ENCODE measurements at places on chromosomes 1 and 21.

DNA sequence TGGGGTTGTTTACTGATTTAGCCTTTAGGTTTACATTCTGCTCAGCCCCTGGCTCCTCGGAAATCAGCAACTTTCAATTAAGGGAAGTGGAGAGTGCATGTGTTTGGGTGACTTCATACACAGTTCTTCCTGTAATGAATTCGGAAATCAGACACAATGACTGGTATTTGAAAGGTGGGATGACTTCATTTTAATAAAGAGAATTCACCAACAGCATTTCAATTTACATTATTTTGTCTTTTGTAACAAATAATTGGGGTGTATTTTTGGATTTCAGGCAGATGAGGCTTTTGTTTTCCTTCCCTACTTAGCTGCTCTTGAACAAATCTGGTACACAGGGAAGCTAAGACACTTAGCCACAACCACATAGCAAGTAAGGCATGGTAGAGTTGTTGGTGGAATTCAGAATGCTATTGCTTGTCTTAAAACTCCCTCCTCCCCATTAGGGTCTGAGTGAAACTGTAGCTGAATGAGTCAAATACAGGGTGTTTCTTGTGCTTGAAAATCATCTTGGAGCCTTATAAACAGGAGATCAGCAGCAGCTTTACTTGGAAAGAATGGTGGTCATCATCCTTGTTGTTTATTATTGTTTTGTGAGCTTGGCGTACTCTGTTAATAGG is 917 bp downstream of the STX12 start:
- peak; percentile 70 for DNase-seq

- no peak for DNase-seq
Measured at GRCh38 chr1:39899611-39900538, 1.8 kb downstream of the MYCL start.

GRCh38 chr1:79012500-79012899 is 6.0 kb upstream of the ADGRL4 start:
- no peak for DNase-seq

DNA sequence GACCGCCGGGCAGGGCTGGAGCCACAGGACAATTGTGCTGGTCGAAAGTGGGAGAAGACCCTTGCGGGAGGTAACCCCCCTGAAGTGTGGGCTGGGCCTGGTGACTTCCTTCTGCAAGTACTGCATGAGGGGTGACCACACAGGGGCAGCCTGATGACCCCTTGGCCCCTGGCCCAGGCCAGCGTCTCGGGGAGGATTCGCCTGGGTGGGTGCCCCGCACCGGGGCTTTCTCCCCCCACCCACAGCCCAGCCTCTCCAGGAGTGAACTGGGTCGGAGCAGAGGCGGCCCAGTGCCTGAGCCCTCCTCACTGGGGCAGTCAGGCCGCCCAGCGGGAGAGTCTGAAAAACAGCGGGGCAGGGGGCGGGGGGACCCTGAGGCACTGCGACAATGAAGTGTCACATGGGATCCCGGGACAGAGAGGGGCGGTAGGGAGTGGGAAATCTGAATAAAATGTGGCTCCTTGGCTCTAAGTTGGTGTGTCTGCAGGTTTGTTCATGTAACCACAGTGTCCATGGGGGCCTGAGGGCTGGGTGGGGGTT is 1.6 kb upstream of the DNMT3L start:
- DNase-seq, result no peak

- peak; percentile 68 for DNase-seq
Measured at GRCh38 chr1:21077085-21077484, 99.6 kb downstream of the EIF4G3 start.

DNA sequence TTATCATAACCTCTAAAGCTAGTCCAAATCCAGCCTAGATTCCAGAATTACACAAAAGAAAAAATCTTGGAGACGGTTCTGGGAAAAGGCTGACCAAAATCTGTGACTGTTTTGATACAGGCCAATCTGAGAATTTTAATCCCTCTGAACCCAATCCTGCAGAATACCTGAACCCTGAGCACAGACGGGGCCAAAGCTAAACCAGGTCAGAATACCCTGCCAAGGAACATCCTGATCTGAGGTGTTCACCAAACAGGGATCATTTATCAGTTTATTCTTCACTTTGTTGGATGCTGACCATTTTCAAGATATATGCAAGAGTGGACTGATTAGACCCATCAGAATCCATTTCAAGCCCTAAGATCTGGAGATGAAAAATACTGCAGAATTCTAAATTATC is 3.6 kb downstream of the RC3H1 start:
- no peak for DNase-seq

GRCh38 chr1:203082571-203083462 is 3.0 kb downstream of the MYOG start:
- no peak for DNase-seq

DNA sequence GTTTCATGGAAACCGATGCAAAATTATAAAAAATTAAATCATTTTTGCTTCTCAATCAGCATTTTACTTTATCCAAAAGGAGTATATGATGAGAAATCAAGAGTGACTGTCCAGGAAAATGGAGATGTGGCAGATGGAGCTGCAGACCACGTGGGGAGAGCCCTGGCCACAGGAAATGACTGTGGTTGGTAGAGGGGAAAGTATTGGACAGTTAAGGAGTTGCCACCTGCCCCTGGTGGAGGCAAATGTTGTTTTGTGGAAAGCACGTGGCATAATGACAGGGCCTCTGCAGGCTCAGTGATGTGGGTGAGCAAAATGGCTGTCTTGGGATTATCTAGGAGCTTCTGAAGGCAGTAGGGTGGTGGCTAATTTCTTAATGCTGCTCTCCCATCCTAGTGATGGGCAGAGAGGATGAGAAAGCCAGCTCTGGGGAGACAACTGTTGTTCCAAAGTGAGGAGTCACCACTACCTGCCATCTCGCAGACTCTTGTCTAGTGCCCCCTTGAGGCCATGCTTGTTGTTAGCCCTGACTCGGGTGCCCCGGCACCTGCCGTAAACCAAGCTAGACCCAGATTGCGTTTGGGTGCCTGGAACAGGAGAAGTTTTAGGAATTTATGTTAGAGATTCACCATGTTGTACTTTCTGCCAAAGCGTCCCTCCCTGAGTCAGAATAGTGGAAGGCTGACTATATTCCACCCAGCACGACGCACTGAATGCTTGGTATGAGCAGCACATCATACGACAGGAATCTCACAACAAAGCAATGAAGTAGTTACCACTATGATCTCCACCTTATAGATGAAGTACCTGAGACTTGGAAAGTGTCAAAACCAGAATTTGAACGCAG is 144.0 kb downstream of the ROR1 start:
- no peak for DNase-seq

- DNase-seq, result no peak
Measured at GRCh38 chr1:41482001-41482765, 2.3 kb downstream of the EDN2 start.

- DNase-seq, result no peak
Measured at GRCh38 chr1:41430069-41430468, 54.4 kb downstream of the EDN2 start.

DNA sequence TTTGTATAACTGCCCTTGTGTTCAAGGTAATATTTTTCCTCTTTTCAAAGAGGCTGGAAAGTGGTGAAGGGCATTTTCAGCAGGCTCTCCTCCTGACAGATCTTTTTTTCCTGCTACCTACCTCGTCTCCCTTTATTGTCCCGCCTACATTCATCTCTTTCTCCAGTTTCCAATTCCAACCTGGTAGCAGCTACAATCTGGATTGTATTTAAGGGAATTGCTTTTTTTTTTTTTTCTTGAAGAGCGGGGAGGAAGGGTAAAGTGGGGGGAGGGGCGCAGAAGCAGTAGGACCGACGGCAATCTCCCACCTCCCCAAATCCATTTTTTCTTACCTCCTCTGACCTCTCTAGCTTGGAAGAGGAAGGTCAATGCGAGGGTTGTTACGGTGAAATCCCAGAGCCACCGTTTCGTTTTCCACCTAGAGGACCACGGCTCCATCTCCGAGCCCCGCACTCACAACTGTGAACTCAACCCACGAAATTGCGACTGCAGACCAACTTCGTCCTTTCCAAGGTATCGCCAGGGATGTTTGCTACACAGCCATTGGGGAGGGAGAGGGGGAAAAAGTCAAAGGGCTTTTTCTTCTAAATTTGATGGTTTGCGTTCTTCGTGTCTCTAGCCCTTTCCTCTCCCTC is 464 bp downstream of the COL11A1 start:
- DNase-seq, result no peak

DNA sequence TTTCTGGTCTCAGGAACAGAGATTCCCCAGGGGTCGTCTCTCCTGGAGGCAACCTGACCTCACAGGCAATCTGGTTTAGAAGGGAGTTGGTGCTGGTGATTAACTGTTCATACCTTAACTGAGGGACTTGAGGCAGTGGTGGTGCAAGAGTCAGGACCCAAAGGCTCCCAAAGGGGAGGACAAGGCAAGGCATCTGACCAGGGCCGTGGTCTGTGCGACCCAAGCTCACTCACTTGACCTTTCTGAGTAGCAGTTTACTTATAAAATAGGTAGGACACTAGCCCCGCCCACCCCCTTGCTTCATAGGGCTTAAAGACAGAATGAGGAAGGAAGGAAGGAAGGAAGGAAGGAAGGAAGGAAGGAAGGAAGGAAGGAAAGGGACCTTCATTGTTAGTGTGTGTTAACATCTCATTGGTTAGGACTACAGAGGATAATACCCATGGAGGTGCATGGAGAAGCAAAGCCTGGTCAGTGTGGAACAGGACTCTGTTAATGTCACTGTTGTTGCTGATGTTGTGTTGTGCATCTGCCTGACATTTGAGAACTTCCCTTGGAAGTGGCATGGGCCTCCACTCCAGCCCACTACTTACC is 4.6 kb upstream of the KCNA2 start:
- no peak for DNase-seq

GRCh38 chr1:227242811-227243682 is 75.2 kb downstream of the CDC42BPA start:
- DNase-seq, result no peak

GRCh38 chr1:229582011-229582694 is 23.6 kb upstream of the ABCB10 start:
- peak; percentile 47 for DNase-seq

DNA sequence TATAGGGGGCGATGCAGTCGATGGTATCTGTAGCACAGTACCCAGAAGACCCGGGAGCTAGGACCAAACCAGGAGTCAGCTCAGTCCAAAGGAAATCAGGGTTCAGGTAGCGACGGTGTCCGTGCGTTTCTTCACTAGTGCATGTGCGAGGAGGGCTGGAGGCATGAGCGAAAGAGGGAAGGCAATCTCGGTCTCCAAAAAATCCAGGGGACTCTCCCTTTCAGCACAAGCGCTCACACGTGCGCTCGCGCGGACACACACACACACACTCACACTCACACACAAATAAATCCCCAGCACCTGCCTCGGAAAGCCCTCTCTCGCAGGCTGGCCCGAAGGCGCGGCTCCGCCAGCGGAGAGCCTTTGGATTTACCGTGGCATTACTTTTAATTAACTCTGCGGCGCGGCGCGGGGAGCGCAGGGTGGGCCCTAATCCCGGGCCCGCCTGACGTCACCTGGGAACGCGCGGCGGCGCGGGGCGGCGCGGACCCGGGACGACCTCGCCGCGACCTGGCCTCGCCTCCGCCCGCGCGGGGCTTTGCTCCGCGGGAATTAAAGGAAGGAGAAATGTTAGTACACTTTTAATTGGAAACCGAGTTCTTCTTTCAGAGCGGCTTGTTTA is 121.2 kb downstream of the LMX1A start:
- no peak for DNase-seq

DNA sequence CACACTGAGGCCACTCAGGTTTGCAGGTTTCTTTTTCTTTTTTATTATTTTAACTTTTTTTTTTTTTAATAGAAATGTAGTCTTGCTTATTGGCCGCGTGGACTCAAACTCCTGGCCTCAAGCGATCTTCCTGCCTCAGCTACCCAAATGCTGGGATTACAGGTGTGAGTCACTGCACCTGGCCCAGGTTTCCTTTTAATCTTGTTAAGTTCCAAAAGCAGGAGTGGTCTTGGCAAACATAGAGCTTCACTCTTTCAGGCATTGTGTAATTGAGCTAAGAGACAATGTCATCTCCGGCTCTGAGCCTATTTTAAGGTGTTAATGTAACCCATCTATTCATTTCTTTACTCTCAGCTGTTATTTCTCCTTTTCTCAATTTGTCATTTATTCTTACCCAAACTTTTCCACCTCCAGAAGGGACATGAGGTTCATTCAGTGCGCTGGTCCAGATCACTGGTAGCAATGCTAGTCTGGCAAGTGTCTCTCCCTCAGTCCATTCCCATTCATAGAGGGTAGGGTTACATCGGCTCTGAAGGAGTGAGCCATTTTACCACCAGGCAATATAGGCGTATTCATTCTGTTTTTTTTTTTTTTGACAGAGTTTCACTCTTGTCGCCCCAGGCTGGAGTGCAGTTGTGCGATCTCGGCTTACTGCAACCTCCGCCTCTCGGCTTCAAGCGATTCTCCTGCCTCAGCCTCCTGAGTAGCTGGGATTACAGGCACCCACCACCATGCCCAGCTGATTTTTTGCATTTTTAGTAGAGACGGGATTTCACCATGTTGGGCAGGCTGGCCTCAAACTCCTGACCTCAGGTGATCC is 11.3 kb upstream of the MFSD2A start:
- DNase-seq, result no peak

- DNase-seq, result peak; percentile 49
Measured at GRCh38 chr21:33945652-33946270, 30.2 kb upstream of the ATP5PO start.

DNA sequence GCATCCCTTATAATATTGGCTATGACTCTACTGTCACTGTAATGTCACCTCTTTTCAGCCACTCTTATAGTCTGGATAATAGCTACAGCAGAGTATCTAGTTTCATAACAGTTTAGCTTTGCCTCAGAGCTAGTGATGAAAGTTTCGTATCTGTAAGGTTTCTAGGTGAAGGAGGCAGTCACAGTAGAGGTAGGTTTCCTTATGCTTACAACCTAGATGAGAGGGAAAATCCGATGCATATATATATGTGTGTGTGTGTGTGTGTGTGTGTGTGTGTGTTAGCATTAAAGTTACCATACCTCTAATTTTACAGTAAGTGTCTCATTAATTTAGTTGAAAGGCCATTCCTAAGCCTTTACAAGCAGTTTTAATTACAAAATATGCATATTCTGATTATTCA is 2.2 kb upstream of the TOR1AIP2 start:
- DNase-seq, result no peak

- DNase-seq, result peak; percentile 75
Measured at GRCh38 chr1:9174243-9174642, 45.3 kb upstream of the GPR157 start.

- no peak for DNase-seq
Measured at GRCh38 chr1:54803761-54804470, 2.8 kb upstream of the TTC22 start.

GRCh38 chr1:998995-999724 is 737 bp downstream of the HES4 start:
- no peak for DNase-seq

- DNase-seq, result no peak
Measured at GRCh38 chr1:6477039-6477820, 11.3 kb upstream of the TNFRSF25 start.

DNA sequence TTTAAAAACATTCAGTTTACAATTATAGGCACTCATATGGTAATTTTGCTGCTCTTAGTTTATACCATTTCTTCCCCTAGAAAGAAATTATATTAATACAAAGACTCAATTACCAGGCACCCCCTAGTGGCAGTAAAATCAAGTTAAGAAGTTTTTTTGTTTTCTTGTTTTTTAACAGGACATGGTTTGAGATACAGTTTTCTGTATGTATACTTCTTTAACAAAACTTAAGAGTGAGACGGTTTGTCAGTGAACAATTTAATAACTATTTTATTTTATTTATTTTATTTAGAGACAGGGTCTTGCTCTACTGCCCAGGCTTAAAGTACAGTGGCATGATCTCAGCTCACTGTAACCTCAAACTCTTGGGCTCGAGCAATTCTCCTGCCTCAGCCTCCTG is 224.6 kb downstream of the FAF1 start:
- DNase-seq, result peak; percentile 20

GRCh38 chr21:34916446-34916845 is 132.7 kb downstream of the RUNX1 start:
- no peak for DNase-seq

GRCh38 chr1:43933386-43934100 is at the start of gene ARTN:
Gene ARTN (plus strand): TSS chr1:43933801. CDS start chr1:43935657, 1,856 bp downstream.
- no peak for DNase-seq

Measured in inflammatory macrophage (primary cell).